ENCODE measurements at places on chromosomes 4 and X.

DNA sequence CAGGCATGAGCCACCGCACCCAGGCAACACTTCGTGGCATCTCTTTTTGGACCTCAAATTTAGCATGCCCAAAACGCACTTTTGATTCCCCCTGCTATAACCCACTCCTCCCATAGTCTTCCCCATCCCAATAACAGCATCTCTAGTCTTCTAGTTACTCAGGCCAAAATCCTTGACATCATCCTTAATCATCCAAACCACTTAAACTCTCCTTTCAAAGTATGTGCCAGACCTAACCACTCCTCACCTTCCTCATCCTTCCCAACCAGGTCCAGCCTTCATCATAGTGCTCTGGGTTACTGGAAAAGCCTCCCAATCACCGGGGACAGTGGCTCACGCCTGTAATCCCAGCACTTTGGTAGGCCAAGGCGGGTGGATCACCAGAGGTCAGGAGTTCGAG lies 41.9 kb downstream of the AFAP1 start:
- DNase-seq: no peak

GRCh38 chr4:4733663-4734062 lies 125.8 kb upstream of the MSX1 start:
- no peak for DNase-seq

- DNase-seq: no peak
These were observed 934.5 kb upstream of the TENM3 start for GRCh38 chr4:181308476-181309312.

- no peak for DNase-seq
These were observed 187.4 kb upstream of the RPS6KA3 start for GRCh38 chrX:20454117-20454516.

DNA sequence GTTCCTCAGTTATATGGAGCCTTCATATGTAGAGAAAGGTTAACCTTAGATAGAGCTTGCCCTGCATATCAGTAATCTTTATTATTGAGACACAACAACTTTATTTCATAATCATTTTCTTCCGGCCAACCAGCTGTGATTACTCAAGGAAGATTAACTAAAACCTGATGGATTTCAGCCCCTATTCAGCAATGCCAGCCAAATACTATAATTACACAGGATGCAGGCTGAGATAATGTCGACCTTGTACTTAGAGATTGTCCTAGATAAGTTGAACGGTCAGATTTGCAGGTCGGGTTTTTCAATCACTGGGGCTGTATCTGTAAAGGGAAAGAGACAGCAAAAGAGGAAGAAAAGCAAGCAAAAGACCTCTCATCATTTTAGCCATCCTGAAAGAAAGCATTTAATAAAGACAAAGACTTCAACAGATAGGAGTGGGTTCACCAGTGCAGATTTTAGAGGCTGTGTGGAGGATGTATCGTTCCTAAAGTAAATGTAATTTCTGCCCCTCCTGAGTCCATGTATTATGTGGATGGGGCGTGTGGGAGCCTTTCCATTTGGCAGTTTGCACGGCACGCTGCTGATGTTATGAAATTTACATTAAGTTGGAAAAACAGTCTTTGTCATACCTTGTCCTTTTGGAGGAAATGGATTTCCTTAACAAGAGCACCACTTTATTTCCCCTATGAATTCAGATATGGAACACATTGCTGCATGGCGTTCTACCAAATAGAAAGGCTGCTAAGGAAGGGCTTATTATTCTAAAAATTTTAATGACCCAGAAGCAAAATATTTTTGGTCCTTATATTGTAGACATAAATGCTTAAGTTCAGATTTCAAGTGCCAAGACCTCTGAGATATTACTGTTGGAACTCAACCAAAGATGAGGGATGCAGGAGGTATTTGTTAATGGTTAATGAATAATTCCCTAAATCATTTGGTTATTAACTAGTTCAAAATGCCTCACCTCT lies 496.7 kb downstream of the SPRY1 start:
- no peak for DNase-seq

DNA sequence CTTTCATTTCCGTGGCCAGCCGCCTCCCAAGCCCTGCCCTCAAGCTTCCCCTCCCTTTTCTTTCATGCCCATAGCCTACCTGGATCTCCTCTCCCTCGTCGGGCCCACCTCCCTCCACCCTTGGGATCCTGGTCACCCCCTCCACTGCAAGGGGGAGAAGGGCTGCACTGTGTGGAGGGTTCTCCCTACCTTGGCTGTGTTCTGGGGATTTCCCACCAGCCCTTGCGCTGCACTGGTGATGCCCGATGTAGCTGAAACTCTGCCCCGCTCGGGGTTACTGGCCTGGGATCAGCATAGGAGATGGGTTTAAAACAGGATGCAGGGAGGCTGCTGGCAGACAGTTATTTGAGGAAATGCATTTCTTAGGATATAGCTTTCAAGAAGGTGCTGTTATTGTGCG lies 128.9 kb downstream of the TBL1X start:
- DNase-seq: no peak

DNA sequence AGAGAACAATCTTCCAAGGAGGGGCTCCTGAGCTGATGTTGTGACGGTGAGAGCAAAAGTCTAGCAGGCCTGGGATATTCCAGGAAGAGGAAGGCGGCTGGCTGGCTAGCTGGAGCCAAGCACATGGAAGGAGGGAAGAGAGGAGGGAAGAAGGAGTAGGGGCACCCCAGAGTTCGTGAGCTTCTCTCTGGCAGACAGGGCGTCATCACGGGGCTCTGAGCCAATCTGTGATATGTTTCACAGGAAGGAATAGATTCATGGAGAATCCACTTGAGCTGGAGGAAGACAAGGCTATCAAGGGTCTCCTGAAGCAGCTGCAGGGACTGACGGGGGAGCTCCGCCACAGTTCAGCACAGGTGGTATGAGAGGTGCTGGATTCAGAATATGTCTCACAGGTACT lies 73.6 kb downstream of the DHRSX start:
- no peak for DNase-seq

GRCh38 chr4:3384391-3384770 lies 57.4 kb upstream of the HGFAC start:
- DNase-seq: no peak

DNA sequence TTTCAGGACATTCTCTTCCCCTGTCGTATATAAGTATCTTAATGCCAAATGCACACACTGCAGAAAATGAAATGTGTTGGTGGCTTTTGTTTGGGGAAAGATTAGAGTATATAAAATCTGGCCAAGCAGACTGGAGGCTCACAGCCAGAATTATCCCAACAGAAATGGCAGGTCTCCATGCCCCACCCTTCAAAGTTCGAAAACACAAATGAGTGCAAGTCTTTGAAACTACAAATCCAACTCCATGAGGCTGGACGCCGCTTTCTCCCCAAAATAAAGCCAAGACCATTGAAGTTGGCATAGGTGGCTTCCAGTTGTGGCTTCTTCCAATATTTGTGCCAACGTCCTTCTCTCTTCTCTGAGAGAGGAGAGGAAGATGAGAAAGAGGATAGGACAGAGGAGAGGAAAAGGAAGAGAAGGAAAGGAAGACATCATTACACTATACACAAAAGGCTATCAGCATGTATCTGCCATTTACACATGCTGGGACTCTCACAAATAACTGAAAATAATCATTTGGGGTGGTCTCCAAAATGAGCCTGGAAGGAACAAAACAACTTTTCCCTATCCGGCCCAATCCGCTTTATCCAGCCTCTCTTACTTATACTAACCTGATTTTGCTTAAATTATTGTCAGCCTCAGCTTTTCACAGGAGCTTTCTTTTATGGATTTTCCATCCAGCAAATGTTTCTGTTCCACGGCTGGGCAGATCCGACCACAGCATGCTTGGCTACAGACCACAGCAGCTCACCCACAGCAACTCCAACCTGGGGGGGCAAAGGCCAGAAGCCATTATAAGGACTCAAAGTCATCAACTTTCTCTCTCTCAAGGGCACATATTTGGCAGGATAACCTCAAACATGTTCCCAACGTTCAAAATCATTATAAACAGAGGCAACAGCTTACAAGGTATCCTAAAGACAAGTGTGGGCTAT lies 71.7 kb downstream of the APBB2 start:
- no peak for DNase-seq

DNA sequence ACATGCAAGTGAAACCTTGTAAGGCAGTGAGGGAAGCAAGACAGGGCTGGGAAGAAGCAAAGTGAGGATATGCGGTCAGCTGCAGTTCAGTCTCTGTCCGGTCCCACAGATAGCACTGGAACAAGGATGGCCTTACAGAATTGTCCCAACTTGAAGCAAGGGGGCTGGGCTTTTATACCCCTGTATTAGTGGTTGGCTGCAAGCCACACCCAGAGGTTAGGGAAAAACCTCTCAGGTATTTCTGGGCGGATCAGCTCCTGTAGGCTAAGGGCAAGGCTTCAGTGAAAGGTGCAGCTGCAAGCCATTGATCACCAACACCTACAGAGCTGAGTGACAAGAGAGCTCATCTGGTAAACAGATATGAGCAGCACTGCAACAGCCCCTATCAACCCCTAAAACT lies 89.0 kb downstream of the KDR start:
- no peak for DNase-seq

DNA sequence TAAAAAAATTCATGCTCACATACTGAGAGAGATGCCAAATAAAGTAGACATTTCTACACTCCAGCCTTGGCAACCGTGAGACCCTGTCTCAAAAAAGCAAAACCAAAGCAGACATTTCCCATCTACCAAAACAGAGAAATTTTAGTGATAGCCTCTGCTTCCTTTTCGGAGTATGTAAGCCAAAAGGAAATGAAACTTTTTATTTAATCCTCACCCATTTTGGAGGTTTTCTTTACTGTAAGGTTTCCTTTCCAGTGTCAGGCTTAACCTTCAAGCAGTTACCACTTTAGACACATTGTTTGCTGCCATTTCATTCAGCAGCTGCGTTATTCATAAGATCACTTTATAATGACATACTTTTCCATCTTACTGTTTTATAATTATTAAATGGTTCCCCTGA lies 15.9 kb downstream of the ADD1 start:
- DNase-seq: no peak

GRCh38 chr4:184506527-184507121 lies 32.3 kb upstream of the IRF2 start:
- no peak for DNase-seq

GRCh38 chrX:108224727-108225621 lies 133.4 kb downstream of the ATG4A start:
- no peak for DNase-seq

- no peak for DNase-seq
These were observed 185.9 kb downstream of the DHRSX start for GRCh38 chrX:2314831-2315365.

GRCh38 chr4:126630230-126630629 lies 1002.5 kb upstream of the INTU start:
- no peak for DNase-seq

DNA sequence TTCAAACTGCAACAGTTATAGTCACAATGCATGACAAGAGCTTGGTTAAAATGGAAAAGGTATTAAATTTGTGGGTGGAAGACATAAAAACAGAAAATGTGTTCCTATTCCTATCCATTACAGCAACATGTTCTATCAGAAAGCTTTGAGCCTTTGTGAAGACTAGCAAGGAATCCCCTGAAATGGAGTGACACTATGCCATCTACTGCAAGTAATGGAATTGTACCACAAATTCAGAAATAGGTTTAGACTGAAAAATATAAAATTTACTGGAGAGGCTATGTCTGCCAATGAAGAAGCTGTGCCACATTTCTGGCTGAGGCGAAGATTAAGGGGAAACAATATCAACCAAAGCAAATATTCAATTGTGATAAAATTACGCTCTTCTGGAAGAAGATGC lies 247.9 kb downstream of the ADAM29 start:
- DNase-seq: no peak

GRCh38 chrX:9088896-9089295 lies 55.0 kb upstream of the FAM9B start:
- DNase-seq: no peak

DNA sequence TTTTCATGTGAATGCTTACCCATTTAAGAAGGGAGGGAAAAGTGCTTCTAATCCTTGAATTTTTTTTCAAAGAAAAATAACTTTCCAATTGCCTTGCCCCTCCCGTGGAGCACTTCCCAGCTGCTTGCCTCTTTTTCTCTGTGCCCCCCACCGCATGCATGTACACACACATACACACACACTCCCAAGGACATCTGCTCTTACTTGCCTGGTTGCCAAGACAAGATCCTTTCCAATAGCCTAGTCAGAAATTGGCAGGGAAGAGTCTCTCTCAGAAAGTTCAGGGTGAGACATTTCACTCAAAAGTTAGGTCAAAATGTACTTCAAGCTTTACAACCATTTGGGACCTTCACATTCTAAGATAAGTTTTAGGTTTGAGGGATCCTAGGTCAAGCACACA lies 10.9 kb downstream of the HHIP start:
- no peak for DNase-seq

GRCh38 chr4:114320126-114320525 lies 278.5 kb upstream of the UGT8 start:
- no peak for DNase-seq

GRCh38 chr4:54185866-54186265 lies 43.2 kb upstream of the PDGFRA start:
- no peak for DNase-seq

- no peak for DNase-seq
These were observed 41.1 kb downstream of the AMMECR1 start for GRCh38 chrX:110276778-110277177.
